ENCODE measurements at places on chromosomes 3 and 15.

DNA sequence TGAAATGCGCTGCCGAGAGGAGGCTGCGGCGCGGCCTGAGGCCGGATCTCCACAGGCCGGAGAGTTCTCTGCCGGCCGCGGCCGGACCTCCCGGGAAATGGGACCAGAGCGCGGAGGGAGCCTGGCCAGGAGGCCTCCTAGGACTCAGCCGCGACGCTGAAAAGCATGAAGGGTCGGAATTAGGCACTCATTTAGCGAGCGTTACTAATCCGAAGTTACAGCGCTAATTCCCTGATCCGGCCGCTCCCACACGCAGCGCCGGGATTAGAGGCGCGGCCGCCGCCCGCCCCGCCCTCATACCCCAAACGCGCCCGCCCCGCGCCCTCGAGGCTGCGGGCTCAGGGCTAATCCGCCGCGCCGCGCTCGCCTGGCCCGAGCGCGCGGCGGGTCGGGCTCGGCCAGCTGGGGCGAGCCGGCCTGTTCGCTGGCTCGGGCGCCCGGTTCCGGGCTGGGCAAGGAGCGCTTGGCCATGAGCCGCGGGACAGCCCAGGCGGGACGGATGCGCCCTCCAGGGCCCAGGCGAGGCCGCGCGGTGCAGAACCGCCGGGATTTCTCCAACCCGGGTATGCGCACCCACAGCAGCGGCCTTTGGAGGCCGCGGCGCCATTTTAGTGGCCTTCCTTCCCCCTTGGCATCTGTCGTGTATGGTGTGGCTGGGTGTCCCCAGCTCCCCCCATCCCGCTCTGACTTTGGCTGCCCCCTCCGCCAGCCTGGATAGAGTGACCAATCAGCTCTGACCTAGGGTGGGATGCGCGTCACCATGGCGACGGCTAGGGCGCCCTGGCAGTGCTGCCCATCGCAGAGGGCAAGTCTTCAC lies 36.8 kb upstream of the POLG start:
- no peak for DNase-seq

DNA sequence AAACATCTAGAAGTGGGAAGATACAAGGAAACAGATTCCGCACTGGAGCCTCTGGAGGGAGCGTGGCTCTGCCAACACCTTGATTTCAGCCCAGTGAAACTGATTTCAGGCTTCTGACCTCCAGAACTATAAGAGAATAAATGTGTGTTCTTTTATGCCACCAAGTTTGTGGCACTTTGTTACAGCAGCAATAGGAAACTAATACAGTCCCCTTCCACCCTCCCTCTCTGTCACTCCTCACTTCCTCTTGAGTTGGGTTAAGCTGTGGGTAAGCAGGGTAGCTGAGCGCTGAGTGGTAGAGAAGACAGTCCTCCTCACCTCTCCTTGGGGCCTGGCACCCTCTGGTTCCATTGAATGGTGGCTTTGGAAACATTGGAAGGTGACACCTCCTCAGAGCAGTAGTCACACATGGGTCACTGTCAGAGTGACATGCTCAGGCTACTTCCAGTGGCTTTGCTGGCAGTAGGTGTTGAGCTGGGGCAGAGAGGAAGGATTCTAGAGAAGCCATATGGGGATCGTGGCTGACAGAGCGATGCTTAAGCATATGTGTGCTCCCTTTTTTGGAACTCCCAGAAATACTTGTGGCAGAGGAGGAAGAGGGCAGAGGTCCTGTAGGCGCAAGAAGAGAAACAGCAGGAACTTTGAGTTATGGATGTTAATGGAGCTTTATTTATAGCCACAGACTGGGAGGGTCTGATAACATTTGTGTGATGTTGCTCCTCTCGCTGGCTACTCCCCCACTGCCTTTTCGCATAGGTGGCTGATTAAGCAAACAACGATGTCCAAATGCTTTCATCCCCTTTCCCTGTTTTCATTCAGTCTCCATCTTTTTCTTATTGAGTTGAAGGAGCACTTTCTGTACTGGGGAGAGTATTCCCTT lies 14.8 kb upstream of the HCN4 start:
- DNase-seq = no peak

GRCh38 chr3:49602049-49602554 lies 47.8 kb downstream of the BSN start:
- DNase-seq = no peak

DNA sequence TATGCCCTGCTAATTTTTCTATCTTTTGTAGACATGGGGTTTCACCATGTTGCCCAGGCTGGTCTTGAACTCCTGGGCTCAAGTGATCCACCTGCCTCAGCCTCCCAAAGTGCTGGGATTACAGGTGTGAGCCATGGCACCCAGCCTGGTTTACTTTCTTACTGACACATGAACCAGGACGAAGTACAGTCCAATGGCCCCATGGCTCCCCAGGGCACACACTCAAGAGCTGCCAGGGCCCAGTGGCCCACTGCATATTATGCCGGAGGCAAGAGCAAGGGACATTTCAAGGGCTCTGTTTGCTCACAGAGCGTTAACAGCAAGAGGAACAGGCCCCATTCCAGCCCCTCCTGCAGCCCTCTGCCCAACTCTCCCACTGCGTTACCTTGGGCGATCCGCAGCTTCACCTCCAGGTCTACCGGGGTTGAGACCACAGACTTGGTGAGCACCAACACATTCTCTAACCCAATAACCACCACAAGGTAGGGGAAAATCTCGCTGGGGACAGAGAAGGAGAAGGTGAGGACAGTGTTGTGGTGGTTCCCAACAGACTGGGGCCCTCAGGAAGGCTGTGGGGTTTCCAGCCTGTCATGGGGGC lies 42.8 kb downstream of the PTPN23 start:
- no peak for DNase-seq

DNA sequence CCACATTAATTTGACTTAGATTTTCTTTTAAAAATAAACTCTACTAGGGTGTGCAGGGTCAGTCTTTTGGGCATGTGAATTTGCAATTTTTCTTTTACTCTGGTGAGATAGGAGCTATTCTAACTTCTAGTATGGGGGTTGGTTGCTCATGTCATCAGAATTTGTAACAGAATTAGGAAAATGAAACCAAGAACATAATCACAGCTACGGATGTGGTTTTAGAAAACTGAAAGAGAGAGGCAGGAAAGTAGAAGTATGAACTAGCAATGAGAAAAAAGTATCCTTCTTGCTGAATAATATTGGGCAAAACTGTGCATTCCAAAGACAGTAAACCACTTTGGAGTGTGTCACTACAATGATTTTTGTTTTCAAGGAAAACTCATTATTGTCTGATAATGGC lies 43.3 kb downstream of the ADPGK start:
- no peak for DNase-seq

GRCh38 chr3:34075975-34076374 lies 277.5 kb downstream of the PDCD6IP start:
- no peak for DNase-seq

DNA sequence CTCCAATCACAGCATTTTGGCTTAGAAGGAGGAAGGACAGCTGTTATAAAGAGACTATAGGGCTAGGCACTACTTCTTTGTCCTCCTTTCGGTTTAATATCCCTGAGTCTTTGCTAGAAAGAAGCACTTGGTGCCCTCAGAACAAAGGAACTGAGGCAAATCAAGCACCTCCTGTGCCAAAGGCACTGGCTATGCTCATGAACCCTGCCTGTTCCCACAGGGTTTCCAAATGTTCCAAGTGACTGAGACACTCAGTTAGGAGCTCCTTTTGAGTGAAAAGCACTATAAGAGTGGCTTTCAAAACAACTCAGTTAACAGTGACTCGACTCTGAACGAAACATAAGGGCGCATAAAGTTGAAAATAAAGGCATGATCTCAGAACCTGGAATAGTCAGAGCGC lies 25.0 kb downstream of the TBC1D2B start:
- no peak for DNase-seq

DNA sequence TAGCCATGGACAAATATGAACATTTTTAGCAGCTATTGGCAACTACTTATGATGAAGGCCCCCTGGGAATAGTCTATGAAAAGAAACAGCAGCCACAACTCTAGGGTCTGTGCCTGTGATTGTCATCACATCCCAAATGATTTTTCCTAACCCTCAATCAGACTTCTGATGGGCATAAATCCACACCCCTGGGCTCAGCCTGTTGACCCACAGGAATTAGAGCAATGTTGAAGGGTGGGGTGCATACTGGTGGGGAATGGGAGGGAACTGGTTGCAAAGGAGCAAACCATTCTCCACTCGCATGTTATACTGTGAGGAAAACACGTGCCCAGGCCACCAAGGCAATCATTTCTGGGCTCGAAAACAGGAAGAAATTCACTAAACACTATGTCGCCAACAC lies 106.5 kb upstream of the CTNNB1 start:
- DNase-seq = no peak

GRCh38 chr3:146701246-146701645 lies 96.1 kb upstream of the PLSCR5 start:
- DNase-seq = no peak

GRCh38 chr3:125374501-125374995 lies 577 bp downstream of the ZNF148 start:
- DNase-seq = peak; percentile 40

DNA sequence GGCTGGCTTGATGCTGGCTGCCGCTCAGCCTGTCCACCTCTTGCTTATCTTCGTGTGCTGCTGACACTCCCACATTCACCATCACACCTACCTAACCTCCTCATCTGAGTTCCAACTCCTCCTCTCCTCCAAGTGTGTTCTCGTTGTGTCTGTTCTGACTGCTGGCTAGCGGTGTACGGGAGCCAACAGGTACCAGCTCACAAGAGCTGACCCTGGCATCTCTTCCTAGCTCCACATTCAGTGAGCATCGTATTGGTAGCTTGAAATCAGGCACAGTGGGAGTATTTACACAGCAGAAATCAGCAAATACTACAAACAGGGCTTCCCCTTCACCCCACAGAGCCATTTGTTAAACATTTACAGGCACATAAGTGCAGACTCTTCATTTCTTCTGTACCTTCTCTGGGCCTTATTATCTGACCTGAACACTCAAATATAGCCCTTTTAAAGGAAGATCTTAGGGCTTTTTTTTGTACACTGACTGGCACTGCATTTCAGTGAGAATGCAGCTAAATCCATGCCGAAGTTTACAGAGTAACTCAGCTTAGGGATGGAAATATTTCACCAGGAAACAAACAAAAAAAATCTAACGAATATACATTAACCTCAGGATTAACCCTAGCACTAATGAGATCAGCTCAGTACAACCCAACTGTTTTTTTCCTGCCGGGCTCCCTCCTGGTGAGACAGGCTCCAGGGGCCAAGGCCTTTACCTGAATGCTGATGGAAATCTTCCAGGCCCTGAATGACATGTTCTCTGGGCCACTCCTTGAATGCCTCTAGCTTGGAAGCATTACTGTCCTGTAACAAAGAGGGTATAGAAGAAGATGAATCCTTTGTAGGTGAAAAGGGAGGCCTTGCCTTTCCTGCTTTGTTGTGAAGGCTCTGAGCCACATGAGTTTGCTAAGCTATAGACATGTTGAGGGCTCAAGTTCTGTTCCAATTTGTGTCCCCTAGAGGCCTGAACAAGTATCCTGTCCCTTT lies 150.5 kb upstream of the LPP start:
- DNase-seq = no peak

- no peak for DNase-seq
These were observed 170.8 kb downstream of the ALCAM start for GRCh38 chr3:105537371-105538080.

GRCh38 chr3:134620476-134621115 lies 30.2 kb downstream of the KY start:
- no peak for DNase-seq

DNA sequence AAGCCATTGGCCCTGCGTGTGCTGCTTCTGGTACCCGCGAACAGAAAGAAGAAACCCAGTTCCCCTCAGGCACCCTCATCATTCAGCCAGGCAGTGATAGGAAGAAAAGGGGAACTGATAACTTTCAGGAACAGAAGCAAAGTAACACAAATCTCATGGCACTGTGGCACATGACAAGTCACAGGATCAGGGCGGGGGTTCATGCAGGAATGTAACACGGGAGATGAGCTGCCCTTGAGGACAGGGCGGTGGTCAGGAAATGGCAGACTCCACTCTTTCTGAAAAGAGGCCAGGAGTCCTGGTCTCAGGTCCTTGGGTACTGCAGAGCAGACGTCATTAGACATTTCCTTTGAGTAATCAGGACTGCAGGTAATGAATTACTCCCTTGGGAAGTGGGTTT lies 95.5 kb downstream of the CCNL1 start:
- no peak for DNase-seq

- no peak for DNase-seq
These were observed 529.7 kb downstream of the IGSF11 start for GRCh38 chr3:118504906-118505305.

- no peak for DNase-seq
These were observed 28.0 kb downstream of the TIPARP start for GRCh38 chr3:156702367-156702766.

DNA sequence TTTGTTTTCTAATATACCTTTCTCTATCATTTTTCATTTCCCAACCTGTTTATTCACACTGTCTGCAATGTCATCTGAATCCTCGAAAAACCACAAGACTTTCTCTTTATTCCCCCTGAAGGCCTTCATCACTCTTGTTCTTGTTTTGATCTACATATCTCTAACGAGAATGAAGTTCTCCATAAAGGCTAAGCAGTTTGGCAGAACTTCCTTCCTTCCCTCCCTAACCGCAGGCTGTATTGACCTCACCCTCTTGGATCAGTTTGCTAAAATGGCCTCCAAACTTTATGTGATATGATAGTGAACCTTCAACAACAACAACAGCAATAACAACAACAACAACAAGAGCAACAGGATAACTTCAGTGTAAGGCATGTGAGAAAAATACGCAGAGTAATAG lies 392.8 kb downstream of the TIGIT start:
- DNase-seq = no peak

GRCh38 chr3:31929826-31930502 lies 51.1 kb downstream of the OSBPL10 start:
- DNase-seq = no peak

DNA sequence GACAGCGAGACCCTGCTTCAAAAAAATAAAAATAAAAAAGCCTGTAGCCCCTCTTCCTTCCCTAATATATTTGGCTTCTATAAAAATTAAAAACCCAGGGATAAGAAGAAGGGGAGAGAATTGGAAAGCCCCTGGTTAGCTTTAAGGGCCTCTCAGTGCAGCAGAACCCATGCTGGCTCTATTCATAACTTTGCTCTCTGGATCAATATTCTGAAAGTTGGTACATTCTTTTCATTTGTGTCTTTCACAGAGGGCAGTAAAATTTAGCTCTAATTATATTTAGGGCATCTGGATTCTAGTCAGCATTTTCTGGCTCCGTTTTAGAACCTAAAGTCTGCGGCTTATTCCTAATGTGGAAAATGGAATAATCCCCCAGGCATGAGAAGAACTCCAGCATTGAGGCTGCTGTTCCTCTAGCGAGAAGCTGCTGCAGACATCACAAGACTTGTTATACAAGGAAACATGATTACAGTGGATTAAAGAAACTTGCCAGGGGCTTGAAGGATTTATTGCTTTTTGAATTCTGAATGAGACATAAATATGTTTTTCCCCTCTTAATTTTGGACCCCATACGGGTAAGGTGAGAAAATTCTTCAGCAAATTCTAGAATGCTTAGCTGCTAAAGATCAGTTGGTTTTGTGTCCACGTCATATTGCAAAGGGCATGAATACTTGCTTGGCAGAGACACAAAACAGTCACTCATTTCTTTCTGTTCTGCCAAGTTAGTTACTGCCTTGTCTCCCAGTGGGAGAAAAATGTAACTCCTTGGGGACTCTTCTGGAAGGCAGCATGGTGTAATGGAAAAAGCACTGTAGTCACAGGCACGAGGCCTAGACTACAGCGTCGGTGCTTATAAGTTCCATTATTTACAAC lies 177.7 kb downstream of the VGLL4 start:
- DNase-seq = peak; percentile 83

All from astrocyte of the spinal cord (primary cell).